Kidney (tissue), 22 donors: ENCODE measurements at places on chromosomes 12 and 14. TPM values are rescaled to one million over a fixed set of nuclear protein-coding genes. Genes with fewer than 3 reads are reported as not detected.

- DNase-seq: no peak
- no peaks in the 10 kb centered on the region for H3K36me3 ChIP-seq
- H3K4me1 ChIP-seq: no peaks in the 10 kb centered on the region
- no peak overlapping the region for H3K27ac ChIP-seq
- no peaks in the 10 kb centered on the region for H3K27me3 ChIP-seq
Measured at GRCh38 chr14:79248771-79249170, 962.5 kb downstream of the DIO2 start.

- no peak for DNase-seq
- no peak overlapping the region for H3K27ac ChIP-seq
- no peak overlapping the region for H3K4me3 ChIP-seq
- H3K36me3 ChIP-seq: no peaks in the 10 kb centered on the region
- no peaks in the 10 kb centered on the region for H3K27me3 ChIP-seq
Measured at GRCh38 chr14:89078021-89078795, 253.8 kb downstream of the TTC8 start.

DNA sequence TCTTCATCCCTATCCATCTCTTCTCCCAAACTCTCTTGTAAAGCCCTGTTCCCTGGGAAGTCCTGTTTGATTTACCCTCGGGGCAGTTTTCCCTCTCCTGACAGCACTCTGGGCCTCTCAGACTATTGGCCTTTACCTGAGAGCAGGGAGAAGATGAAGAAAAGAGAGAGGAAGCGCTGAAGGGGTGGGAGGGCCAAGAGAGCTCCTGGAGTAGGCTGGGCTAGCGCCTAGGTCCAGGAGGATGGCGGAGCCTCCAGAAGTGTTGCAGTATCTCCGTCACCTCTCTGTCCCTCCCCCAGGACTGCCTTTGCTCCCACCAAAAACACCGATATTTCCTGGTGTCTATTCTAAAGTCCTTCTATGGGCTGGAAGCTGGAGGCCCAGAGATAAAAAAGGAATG lies 5.7 kb upstream of the IGFBP6 start:
- no peaks in the 10 kb centered on the region for H3K4me1 ChIP-seq
- DNase-seq: no peak
- H3K27ac ChIP-seq: no peak overlapping the region
- no peak overlapping the region for H3K4me3 ChIP-seq
- no peaks in the 10 kb centered on the region for H3K27me3 ChIP-seq

DNA sequence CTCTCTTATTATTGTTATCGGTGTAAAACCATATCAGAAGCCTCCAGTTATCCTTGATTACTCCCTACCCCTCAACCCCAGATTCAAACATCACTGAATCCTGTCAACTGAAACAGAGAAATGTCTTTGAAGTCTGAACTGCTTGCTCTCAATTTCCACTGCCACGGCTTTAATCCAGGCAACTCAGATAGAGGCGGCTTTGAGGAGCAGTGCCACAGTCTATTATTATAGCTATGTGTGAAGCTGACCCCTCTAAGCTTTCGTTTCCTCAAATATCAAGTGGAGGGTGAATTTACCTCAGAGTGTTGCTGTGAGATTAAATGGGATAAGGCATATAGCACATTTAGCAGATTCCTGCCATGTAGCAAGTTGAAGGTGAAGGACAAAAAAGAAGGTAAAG lies 49.0 kb upstream of the PDE3A start:
- H3K27me3 ChIP-seq: no peaks in the 10 kb centered on the region
- DNase-seq: peak; percentile 9
- H3K4me3 ChIP-seq: no peak overlapping the region
- no peaks in the 10 kb centered on the region for H3K36me3 ChIP-seq

GRCh38 chr12:32264961-32265360 lies 134.4 kb upstream of the FGD4 start:
- no peak overlapping the region for H3K4me3 ChIP-seq
- no peak overlapping the region for H3K27ac ChIP-seq
- H3K27me3 ChIP-seq: no peaks in the 10 kb centered on the region
- H3K4me1 ChIP-seq: no peaks in the 10 kb centered on the region
- H3K36me3 ChIP-seq: no peaks in the 10 kb centered on the region

The HHIPL1 gene
- total RNA-seq: 0.88 TPM

GRCh38 chr12:117022465-117022864 lies 76.8 kb downstream of the TESC start:
- no peaks in the 10 kb centered on the region for H3K27me3 ChIP-seq
- peak; percentile 47 for DNase-seq
- no peaks in the 10 kb centered on the region for H3K4me1 ChIP-seq
- H3K36me3 ChIP-seq: peaks cover 11% of the 10 kb centered on the region
- no peak overlapping the region for H3K4me3 ChIP-seq

The HELB gene
- total RNA-seq: 7.3 TPM

The CCDC197 gene
- total RNA-seq: not detected

GRCh38 chr12:95701275-95701674 lies 89.3 kb downstream of the NTN4 start:
- no peak overlapping the region for H3K27ac ChIP-seq
- H3K4me3 ChIP-seq: no peak overlapping the region
- H3K4me1 ChIP-seq: no peaks in the 10 kb centered on the region
- DNase-seq: no peak

The CD69 gene
- 25.0 TPM for total RNA-seq

The ASPG gene
- total RNA-seq: 2.5 TPM

DNA sequence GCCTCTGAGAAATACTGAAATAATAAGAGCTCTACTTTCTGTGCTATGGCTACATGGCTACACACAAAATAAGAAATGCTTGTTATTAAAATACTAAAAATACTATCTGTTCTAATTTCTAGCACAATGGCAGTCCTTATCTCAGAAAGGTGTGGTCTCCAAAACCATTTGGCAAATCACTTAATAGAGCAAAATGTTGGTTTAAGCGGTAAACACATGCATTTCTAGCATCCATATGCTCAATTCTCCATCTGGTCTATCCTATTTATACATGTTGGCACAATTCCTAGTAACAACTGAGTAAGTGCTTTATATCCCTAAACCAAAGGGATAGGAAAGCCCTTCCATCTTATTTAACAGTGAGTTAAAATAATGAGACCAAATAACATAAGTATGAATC lies 107.0 kb downstream of the PAPLN start:
- no peak for DNase-seq
- H3K27ac ChIP-seq: no peak overlapping the region
- H3K4me1 ChIP-seq: peaks cover 2% of the 10 kb centered on the region
- no peaks in the 10 kb centered on the region for H3K27me3 ChIP-seq

- no peaks in the 10 kb centered on the region for H3K36me3 ChIP-seq
- H3K27me3 ChIP-seq: no peaks in the 10 kb centered on the region
- H3K4me3 ChIP-seq: no peak overlapping the region
- no peak overlapping the region for H3K27ac ChIP-seq
- no peak for DNase-seq
Measured at GRCh38 chr12:68530965-68531364, 79.7 kb upstream of the RAP1B start.

DNA sequence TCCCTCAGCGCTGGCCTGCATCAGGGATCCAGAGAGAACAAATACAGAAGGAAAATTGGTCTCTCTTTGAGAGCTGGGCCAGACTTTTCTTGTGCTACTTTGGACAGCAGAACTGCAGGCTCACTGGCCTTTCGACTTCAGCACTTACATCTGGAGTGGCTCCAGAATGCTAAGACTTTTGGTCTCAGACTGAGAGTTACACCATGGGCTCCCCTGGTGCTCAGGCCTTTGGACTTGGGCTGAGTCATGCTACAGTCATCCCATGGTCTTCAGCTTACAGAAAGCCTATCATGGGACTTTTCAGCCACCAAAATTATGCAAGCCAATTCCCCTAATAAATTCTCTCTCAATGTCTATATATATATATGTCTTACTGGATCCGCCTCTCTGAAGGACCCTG lies 9.0 kb upstream of the CD163 start:
- no peaks in the 10 kb centered on the region for H3K36me3 ChIP-seq
- H3K27me3 ChIP-seq: no peaks in the 10 kb centered on the region
- no peak overlapping the region for H3K4me3 ChIP-seq
- H3K27ac ChIP-seq: no peak overlapping the region

The BCL2L14 gene
- total RNA-seq: 2.7 TPM

- no peak for DNase-seq
- peaks cover 11% of the 10 kb centered on the region for H3K4me1 ChIP-seq
- H3K36me3 ChIP-seq: peaks cover 6% of the 10 kb centered on the region
- H3K4me3 ChIP-seq: peak overlapping the region; percentile 88
- no peaks in the 10 kb centered on the region for H3K27me3 ChIP-seq
- H3K27ac ChIP-seq: peak overlapping the region; percentile 94
Measured at GRCh38 chr12:12718381-12718759, 1.2 kb downstream of the CDKN1B start.

The TBX5 gene
- total RNA-seq: not detected

GRCh38 chr14:64719601-64720000 lies 15.4 kb downstream of the PLEKHG3 start:
- peak overlapping the region; percentile 89 for H3K27ac ChIP-seq
- no peak for DNase-seq
- no peaks in the 10 kb centered on the region for H3K27me3 ChIP-seq
- no peak overlapping the region for H3K4me3 ChIP-seq
- H3K4me1 ChIP-seq: peaks cover 79% of the 10 kb centered on the region
